CD4-positive, alpha-beta T cell (primary cell): ENCODE measurements at places on chromosomes 6 and 20. TPM values are rescaled to one million over a fixed set of nuclear protein-coding genes. Genes with fewer than 3 reads are reported as not detected.

DNA sequence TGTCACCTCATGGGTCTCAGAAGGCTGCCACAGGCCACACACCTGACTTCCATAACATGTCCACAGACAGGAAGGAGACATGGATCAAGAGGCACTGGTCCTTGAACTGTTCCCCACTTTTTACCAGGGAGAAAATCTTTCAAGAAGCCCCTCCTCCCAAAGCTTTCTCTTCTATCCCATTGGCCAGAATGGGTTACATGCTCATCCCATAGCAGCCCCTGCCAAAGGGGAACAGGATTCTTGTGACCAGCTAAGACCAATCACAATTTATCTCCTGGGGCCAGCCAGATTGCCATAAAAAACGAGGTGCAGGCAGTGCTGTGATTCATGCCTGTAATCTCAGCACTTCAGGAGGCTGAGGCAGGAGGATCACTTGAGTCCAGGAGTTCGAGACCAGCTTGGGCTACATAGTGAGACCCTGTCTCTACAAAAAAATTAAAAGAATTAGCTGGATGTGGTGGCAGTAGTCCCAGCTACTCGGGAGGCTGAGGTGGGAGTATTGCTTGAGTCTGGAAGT, 59.4 kb downstream of the TMEM242 start:
- no peak for DNase-seq

GRCh38 chr6:106745197-106745770, 115.9 kb downstream of the QRSL1 start:
- no peak for DNase-seq

DNA sequence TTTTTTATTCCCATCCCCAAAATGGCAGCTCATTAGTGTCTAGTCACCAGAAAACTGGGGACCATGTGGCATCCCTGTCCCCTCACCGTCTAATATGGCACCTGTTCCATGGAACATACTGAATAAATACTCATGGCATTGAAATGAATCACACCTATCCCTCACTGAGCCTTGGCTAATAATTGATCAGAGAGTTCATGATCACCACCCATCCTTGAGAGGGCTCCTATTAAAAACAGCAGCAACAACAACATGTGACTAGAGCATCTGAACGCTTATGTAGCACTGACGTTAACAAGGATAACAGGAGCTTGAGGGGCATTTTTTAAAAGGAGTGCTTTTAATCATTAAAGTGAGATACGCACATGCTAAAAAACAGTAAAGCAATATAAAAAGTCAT, 1111.6 kb upstream of the FLRT3 start:
- DNase-seq: no peak

GRCh38 chr20:48482790-48483189, 345.0 kb downstream of the PREX1 start:
- DNase-seq: no peak

The MSH5 gene
- 13.6 TPM for total RNA-seq

The ZBTB46 gene
- 0.08 TPM for total RNA-seq

The DCDC2 gene
- 0.05 TPM for total RNA-seq

The GABBR1 gene
- total RNA-seq: 79.9 TPM

The C6orf141 gene
- not detected for total RNA-seq
